Cardiac atrium fibroblast (primary cell): ENCODE measurements at places on chromosomes 5 and 9. TPM values are rescaled to one million over a fixed set of nuclear protein-coding genes. Genes with fewer than 3 reads are reported as not detected.

SUSD3 gene
- 1.1 and 2.0 TPM in 2 replicates for total RNA-seq

SPINK4 gene
- not detected in 2 replicates for total RNA-seq

UCK1 gene
- 34.5 and 35.8 TPM in 2 replicates for total RNA-seq

PSMB7 gene
- total RNA-seq = 138 and 158 TPM in 2 replicates

NR2F1 gene
- total RNA-seq = 85.9 and 157 TPM in 2 replicates

FOXD4L3 gene
- total RNA-seq = not detected in 2 replicates

ZDHHC11 gene
- total RNA-seq = 0.54 and 0.81 TPM in 2 replicates

GLDC gene
- 1.1 and 3.4 TPM in 2 replicates for total RNA-seq

IL17B gene
- not detected in 2 replicates for total RNA-seq

ZFAND5 gene
- 65.7 and 77.8 TPM in 2 replicates for total RNA-seq

FOXD4L6 gene
- total RNA-seq = not detected in 2 replicates

PDE6A gene
- not detected in 2 replicates for total RNA-seq

TMEM174 gene
- total RNA-seq = not detected in 2 replicates
